ENCODE measurements at places on chromosomes 3 and 15.
A peak's percentile ranks its signal among the peaks of the same experiment; 100 is the strongest.

- DNase-seq = peak; percentile 88
Measured at GRCh38 chr3:42025370-42026138, 63.7 kb upstream of the ULK4 start.

- DNase-seq = no peak
Measured at GRCh38 chr3:82236257-82236656, 474.8 kb upstream of the GBE1 start.

- no peak for DNase-seq
Measured at GRCh38 chr3:178673529-178673928, 137.3 kb downstream of the KCNMB2 start.

GRCh38 chr3:114893361-114893760, 253.7 kb downstream of the ZBTB20 start:
- DNase-seq = no peak

DNA sequence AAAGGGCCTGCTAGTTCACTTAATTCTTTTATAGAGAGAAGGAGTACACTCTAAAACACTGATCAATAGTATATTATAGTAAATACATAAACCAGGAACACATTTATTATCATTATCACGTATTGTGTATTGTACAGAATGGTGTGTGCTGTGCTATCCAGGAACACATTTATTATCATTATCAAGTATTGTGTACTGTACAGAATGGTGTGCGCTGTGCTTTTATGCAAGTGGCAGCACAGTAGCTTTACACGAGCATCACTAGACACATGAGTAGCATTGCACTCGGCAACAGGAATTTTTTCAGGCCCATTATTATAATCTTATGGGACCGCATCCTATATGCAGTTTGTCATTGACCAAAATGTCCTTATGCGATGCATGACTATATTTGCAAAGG, 20.9 kb upstream of the MUC20 start:
- DNase-seq = no peak

DNA sequence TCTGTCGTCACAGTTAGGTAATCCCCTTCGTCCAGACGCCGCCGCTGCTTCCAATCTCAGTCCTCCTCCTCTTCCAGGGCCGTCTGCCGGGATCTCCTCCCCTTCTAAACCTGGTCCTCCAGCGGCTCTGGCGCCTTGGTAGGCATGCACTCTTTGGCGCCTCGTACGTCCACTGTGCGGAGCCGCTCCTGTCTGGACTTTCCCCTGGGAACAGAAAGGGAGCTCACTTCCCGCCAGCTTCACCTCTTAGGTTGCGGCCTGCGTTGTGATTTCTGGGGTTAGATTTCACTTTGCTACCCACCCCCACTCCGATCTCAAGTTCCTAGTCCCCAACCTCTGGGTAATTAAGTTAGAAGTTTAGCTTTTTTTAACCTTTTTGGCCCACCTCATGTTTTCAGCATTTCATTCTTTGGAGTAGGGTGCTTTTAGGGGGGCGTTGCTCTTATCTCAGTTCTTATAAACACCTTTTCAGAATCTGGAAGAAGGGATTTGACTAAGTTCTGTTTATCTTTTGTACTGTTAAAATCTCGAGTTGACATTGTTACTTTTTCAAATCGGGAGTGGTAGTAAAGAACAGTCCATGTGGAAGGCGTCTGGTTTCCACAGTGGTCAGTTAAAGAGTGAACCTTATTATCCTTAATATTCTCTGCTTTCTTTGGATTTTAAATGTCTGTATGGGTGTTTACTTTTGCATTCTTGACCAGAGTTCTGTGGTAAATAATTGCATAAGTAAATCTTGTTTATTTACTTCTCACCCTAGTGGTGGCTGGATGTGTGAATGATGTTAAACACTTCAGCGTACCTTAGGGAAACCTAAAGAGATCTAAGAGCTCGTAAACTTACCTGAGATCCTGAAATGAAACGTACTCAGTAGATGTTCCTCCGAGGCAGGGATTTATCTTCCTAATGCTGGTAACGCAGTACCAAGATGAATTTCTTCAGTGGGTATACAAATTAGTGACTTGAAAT, 611 bp downstream of the CTDSPL2 start:
- peak; percentile 61 for DNase-seq

DNA sequence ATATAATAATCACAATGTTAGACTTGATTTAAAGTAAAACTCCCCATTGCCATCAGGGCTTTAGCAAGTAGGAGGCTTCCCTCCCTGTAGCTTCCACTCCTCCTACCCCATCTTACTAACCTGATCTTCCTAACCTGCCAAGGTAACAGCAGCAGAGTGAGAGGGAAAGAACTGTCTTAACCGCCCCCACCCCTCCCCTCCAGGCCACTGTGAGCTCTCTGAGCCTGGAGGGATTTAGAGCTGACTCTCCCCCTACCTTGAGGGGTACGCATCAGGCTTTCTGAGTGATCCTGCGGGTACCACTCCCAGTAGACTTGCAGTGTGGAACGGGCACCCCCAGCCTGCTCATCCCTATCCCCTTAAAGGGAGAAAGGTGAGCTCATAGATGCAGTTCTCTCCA, 11.4 kb upstream of the PRSS50 start:
- DNase-seq = no peak

DNA sequence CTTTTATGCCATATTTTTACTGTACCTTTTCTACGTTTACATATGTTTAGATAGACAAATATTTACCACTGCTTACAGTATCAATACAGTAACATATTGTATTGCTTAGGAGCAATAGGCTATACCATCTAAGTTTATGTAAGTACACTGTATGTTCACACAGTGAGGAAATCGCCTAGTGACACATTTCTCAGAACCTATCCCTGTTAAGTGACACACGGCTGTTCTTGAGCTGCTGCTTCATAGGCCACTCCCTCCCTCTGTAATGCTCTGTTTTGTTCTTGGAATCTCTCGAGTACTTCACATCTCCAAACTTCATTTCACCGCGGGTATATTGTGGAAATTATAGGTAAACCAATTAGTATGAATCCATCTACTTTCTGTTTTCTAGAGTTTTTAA, 13.4 kb upstream of the SELENOT start:
- no peak for DNase-seq

DNA sequence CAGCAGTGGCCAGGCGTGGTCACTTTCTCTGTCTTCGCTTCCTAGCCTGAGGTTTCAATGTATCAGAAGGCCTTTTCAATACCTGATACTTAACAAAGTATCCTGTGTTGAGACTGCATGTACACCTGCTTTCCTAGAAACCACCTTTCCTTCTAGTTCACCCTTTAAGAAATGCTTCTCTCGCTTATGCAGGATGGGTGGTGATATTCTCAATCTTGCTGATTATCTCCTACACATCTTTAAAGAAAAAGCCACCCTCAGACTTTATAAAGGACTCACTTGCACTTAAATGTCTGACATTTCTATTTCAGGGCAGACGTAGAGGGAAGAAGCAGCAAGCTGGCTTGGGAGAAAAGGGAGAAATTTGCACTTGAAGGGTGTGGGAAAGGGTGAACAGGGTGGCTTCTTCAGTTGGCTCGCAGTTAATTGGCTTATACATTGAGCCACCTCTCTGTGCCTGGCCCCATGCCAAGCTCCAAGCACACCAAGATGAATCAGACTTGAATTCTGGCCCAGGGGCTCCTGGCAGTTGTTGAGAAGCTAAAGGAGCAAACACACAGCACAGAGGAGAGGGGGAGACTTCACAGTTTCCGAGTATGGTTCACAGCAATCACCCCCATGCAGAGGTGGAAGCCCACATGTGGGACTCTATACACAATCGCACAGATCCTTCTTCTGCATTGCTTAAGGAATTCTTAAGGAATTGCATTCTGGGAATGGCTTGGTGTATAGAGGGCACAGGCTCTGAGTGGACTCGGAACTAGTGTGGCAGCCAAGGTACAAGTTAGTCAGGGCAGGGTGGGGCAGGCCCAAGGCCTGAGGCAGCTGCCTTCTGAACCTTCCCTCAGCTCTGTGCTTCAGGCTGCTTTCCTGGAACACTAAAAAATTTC, 1.3 kb downstream of the ARL6IP5 start:
- DNase-seq = peak; percentile 79

GRCh38 chr3:23932571-23932970, 12.5 kb upstream of the NR1D2 start:
- no peak for DNase-seq

DNA sequence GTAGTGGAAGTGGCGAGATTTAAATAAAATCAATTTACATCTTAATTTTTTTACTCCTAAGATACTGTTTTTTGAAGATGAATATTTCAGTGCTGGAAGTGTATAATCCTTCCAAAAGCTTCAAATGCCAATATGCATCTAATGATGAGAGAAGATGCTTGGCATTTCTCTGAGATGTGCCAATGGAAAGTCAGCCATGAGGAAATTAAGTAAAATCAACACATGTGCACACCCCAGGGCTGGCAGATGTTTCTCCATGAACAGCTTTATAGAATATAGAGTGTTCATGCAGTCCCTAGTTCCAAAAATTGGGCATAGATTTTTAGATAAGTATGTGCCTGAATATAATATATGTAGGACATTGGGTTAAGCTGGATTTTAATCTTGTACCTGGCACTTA, 90.1 kb downstream of the CPNE4 start:
- DNase-seq = no peak
